Fibroblast of villous mesenchyme (primary cell): ENCODE measurements at places on chromosomes 4 and X. TPM values are rescaled to one million over a fixed set of nuclear protein-coding genes. Genes with fewer than 3 reads are reported as not detected.

Gene PDGFRA
- total RNA-seq = 208 and 295 TPM in 2 replicates

Gene TNIP3
- total RNA-seq = 0.32 and 0.43 TPM in 2 replicates

Gene PSAPL1
- not detected in 2 replicates for total RNA-seq

Gene REPS2
- total RNA-seq = 0.32 and 0.43 TPM in 2 replicates

Gene TAF9B
- total RNA-seq = 30.6 and 41.5 TPM in 2 replicates

Gene DIPK2B
- total RNA-seq = under 0.01 TPM in 1 of 2 replicates, not detected in the other

Gene CCDC120
- total RNA-seq = 0.86 and 0.97 TPM in 2 replicates

Gene CTBP1
- 235 and 314 TPM in 2 replicates for total RNA-seq

Gene ALPK1
- total RNA-seq = 18.7 and 25.5 TPM in 2 replicates

Gene GRIPAP1
- 14.2 and 14.5 TPM in 2 replicates for total RNA-seq

Gene MAML3
- total RNA-seq = 4.2 and 6.5 TPM in 2 replicates

Gene XKRX
- under 0.01 TPM in 1 of 2 replicates, not detected in the other for total RNA-seq

Gene TRPC3
- total RNA-seq = 0.97 and 1.3 TPM in 2 replicates

Gene IL3RA
- not detected in 2 replicates for total RNA-seq

Gene BST1
- total RNA-seq = 19.9 and 37.7 TPM in 2 replicates

Gene S100G
- not detected in 2 replicates for total RNA-seq

Gene CTSO
- 10.8 and 12.2 TPM in 2 replicates for total RNA-seq

Gene CT55
- total RNA-seq = not detected in 2 replicates

Gene C4orf50
- not detected in 2 replicates for total RNA-seq

Gene RBM46
- total RNA-seq = 0.32 TPM in 1 of 2 replicates, not detected in the other

Gene RTL9
- total RNA-seq = under 0.01 TPM in 2 replicates

Gene RTL5
- 1.3 and 2.2 TPM in 2 replicates for total RNA-seq

Gene P2RY8
- total RNA-seq = not detected in 2 replicates

Gene NHS
- 2.6 and 5.2 TPM in 2 replicates for total RNA-seq

Gene RAPGEF2
- total RNA-seq = 43.5 and 47.1 TPM in 2 replicates

Gene PRR32
- not detected in 2 replicates for total RNA-seq

Gene CT45A3
- total RNA-seq = not detected in 2 replicates

Gene ESX1
- total RNA-seq = not detected in 2 replicates

Gene PLXNA3
- 16.8 and 26.8 TPM in 2 replicates for total RNA-seq

Gene PLK4
- total RNA-seq = 5.8 and 11.7 TPM in 2 replicates

Gene CCDC149
- total RNA-seq = 6.1 and 8.6 TPM in 2 replicates

Gene BCORL1
- total RNA-seq = 1.3 and 2.6 TPM in 2 replicates

Gene SPANXD
- total RNA-seq = 0.43 TPM in 1 of 2 replicates, not detected in the other

Gene GATA1
- total RNA-seq = not detected in 2 replicates

Gene PPEF1
- not detected in 2 replicates for total RNA-seq

Gene SPOCK3
- total RNA-seq = not detected in 2 replicates

Gene GAGE1
- total RNA-seq = not detected in 2 replicates

Gene RTL3
- under 0.01 and 0.32 TPM in 2 replicates for total RNA-seq

Gene XG
- total RNA-seq = 0.97 and 4.7 TPM in 2 replicates

Gene IQCM
- not detected in 2 replicates for total RNA-seq

Gene SOWAHD
- 0.43 TPM in 1 of 2 replicates, not detected in the other for total RNA-seq

Gene CSN1S1
- not detected in 2 replicates for total RNA-seq

Gene GPR173
- total RNA-seq = 3.5 and 3.9 TPM in 2 replicates

Gene POU4F2
- not detected in 2 replicates for total RNA-seq
